ENCODE measurements at places on chromosomes 1 and 21.

- DNase-seq, result no peak
Measured at GRCh38 chr1:64842224-64842623, 97.3 kb downstream of the RAVER2 start.

- DNase-seq, result no peak
Measured at GRCh38 chr21:27557356-27557755, 590.5 kb upstream of the ADAMTS5 start.

DNA sequence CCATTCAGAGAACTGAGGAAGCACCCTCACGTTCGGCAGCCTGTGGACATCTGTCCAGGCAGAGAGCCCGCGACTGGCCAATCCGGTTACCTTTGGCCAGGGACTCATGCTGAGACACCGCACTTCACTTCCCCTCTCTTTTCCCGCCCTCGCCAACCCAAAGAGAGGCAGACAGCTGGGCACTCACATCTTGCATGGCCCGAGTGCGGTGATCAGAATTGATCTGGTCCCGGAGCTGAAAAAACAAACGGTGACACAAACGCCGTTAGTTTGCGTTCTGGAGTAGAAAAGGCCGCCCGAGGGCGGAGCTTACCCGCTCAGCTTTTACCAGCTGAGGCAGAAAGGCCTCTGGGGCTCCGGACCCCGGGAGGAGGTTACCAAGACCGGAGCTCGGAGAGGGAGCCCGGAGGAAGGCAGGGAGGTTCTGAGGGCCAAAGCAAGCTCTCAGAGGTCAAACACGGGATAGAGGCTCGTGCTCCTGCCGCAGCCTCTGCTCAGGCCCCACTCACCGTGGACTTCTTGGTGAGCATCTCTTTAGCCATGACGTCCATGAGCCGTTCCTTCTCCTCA, 376 bp downstream of the SF3A3 start:
- no peak for DNase-seq

DNA sequence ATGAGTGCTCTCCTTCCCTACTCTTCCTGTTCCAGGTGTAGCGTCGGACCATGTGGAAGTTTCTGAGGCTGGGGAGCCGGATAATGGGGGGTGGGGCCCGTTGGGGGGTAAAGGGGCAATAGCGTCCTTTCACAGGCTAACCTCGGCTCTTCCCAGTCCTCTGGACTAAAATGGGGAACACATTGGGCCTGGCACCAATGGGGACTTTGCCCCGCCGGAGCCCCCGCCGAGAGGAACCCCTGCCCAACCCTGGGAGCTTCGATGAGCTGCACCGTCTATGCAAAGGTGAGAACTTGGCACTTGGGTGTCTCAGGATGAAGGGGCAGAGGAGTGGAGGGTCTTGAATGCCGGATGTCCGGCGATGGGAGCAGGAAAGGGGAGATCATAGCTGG, 456 bp downstream of the TOMM40L start:
- no peak for DNase-seq

DNA sequence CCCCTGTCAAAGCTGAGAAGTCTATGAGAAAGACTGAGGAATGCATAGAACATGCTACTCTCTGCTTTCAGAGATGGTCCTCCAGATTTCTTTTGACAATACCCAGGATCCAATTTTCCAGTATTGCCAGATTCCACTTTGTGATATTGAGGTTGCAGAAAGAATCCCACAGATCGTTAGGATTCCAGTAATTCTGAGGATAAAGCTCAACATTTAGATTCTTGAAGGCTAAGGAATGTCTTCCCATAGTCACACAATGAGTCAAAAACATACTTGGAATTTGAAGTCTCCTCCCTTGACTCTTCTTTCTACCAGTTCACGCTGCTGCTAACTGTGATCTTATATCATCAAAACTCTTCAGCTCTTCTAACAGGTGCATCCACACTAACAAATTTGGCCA, 57.1 kb downstream of the TNFSF18 start:
- no peak for DNase-seq

- peak; percentile 98 for DNase-seq
Measured at GRCh38 chr1:9211291-9211811, 23.2 kb upstream of the H6PD start.

- no peak for DNase-seq
Measured at GRCh38 chr1:198620951-198621824, 17.7 kb upstream of the PTPRC start.

- DNase-seq, result peak; percentile 99
Measured at GRCh38 chr1:218480137-218480536, 135.0 kb downstream of the TGFB2 start.

- DNase-seq, result no peak
Measured at GRCh38 chr1:219833214-219833815, 95.0 kb downstream of the SLC30A10 start.

- no peak for DNase-seq
Measured at GRCh38 chr1:114152089-114152507, 1.6 kb downstream of the SYT6 start.

GRCh38 chr1:64043288-64043687, 160.1 kb upstream of the UBE2U start:
- peak; percentile 23 for DNase-seq

DNA sequence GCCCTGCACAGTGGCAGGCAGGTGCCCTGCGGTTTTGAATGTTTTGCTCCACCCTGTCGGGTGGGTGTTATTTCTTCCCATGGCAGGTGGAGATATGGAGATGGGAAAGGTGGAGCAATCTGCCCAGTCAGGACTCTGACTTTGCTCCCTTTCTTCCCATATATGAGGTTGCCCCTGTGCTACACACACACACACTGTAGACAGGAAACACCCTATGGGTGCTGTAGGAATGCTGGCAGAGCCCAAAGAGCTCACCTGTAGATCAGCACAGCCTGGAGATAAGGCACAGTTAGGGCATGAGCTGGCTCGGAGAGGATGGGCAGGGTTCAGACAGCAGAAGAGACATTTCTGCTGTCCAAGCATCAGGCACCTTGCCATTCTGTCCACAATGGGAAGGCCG, 246.0 kb upstream of the AJAP1 start:
- DNase-seq, result no peak

GRCh38 chr1:220189750-220190347, 82.4 kb downstream of the RAB3GAP2 start:
- no peak for DNase-seq

- DNase-seq, result no peak
Measured at GRCh38 chr1:116390195-116390594, 17.2 kb downstream of the ATP1A1 start.

- no peak for DNase-seq
Measured at GRCh38 chr1:63600248-63600647, 7.0 kb downstream of the PGM1 start.

GRCh38 chr1:30478799-30479563, 244.4 kb downstream of the MATN1 start:
- no peak for DNase-seq

- no peak for DNase-seq
Measured at GRCh38 chr1:227758366-227758765, 23.1 kb downstream of the SNAP47 start.

- DNase-seq, result peak; percentile 80
Measured at GRCh38 chr21:35254006-35254764, 205.1 kb upstream of the RUNX1 start.

- no peak for DNase-seq
Measured at GRCh38 chr1:43997295-43997999, 6.0 kb downstream of the CCDC24 start.

DNA sequence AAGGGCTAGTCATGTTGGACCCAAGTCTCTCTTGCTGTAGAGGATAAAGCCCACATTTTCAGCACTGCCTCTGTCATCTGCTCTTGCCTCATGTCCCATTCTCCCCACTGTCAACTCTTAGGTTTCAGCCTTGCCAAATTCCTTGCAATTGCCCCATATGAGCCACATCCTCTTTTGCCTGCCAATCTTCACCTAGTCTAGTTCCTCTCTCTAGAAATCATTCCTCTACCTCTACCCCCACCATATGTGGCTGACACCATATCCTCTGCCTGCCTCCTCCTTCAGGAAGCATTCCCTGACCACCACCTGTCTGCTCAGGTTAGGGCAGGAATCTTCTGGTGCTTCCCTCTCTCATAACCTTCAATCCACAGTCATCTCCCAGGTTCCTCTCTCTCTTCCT, 38.2 kb downstream of the SLC9A1 start:
- DNase-seq, result no peak

GRCh38 chr1:244150665-244151064, 99.6 kb downstream of the ZBTB18 start:
- no peak for DNase-seq

GRCh38 chr1:228156941-228157728, 7.4 kb downstream of the GJC2 start:
- no peak for DNase-seq

GRCh38 chr1:1051127-1051810, 22.8 kb downstream of the RNF223 start:
- no peak for DNase-seq

DNA sequence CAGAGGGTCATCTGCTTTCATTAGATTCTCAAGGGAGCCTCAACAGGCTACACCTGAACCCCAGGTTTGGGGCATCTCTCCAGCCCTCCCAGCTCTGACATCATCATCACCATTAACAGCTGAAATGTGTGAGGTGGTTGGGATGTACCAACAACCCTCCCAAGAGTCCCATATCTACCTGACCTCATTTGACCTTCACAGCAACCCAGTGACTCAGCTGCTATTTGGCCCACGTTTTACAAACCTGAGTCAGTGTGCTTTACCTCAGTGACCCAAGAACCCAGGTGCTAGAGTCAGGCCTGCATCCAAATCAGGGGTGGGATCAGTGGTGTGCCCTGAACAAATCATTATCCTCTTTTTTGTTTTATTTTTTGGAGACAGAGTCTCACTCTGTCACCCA, 53.3 kb upstream of the TINAGL1 start:
- no peak for DNase-seq

DNA sequence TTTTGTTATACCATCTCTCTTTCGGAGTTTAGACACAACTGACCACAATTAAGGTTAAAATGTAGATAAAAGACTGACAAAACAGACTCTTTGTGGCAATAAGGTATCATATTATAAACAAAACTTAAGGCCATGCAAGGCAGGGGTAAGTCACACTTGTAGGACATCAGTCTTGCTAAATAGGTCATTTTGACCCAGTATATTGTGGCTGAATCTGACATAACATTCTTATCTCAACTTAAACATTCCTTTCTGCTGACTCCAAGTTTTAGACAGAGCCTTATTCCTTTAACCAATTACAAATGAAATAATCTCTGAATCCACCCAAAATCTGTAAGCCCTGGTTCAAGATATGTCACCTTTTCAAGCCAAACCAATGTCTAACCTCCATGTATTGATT, 733.4 kb upstream of the B3GALT2 start:
- DNase-seq, result peak; percentile 32

- no peak for DNase-seq
Measured at GRCh38 chr1:151058692-151059091, 730 bp downstream of the CDC42SE1 start.

DNA sequence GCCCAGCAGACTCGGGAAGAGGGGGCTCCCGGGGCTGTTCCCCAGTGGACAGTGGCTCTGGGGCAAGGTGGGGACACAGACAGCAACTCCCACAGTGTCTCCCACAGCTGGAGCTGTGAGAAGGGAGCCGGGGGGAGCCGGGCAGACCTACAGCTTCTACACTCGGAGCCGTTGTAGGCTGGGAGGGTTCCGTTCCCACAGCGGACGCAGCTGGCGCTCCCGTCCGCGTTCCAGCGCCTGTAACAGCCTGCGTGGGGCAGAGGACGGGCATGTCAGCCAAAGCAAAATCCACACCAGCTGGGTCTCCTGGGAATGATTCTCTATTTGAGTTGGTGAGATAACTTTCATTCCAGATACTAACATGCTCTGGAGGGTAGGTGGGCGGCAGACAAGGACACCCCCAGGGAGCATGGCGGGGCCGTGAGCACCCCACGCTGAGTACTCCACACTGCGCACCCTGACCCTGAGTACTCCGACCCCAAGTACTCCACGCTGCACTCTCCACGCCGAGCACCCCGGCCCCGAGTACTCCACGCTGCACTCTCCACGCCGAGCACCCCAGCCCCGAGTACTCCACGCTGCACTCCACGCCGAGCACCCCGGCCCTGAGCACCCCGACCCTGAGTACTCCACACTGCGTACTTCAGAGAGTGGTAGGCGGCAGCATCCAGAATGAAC, 13.4 kb upstream of the RNF223 start:
- DNase-seq, result no peak

DNA sequence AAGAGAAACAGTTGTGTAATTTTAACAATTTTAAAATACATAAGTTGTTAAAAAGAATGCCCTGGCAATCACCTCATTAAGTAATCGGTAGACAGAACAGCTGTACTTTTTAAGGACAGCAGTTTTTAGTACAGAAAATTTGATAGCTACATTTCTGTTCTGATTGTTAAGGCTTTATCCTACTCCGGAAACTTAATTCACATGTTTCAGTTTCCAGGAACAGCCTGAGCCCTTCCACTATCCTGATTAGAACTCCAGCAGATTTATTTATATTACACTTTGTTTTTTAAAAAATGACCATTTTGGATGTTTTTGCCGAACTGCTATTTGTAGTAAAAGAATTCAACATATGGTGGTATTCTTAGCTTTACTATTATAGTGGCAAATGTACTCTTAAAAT, 8.7 kb downstream of the PRRC2C start:
- no peak for DNase-seq

GRCh38 chr1:177959811-177960515, 9.9 kb downstream of the SEC16B start:
- DNase-seq, result peak; percentile 40

- no peak for DNase-seq
Measured at GRCh38 chr1:209809611-209810010, 3.7 kb upstream of the IRF6 start.

DNA sequence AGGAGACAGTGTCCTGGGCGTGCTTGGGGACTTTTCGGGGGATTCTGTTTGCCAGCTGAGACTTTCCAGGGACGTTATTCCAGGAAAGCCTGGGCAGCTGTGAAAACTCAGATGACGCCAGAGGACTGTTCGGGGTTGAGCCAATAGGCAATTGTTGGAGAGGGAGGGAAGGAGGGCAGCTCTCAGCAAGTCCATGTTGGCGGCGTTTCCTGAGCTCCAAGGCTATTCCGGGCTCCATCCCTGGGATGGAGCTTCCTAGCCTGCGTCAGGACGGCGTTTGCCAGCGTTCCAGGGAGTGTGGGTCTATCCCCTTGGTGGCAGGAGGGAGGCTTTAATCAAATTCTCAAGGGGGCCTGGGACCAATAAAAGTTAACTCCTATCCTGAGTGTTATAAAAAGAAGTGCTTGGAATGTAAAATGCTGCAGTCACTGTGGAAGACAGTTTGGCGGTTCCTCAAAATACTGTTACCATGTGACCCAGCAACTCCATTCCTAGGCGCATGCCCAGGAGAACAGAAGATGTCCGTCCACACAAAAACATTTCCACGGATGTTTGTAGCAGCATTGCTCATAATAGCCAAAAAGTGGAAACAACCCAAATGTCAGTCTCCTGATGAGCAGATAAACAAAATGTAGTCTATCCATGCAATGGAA, 15.2 kb downstream of the SLC27A3 start:
- peak; percentile 35 for DNase-seq

Data from brain microvascular endothelial cell (primary cell).